H1 (cell line): ENCODE measurements at places on chromosomes 4 and X.

GRCh38 chr4:36328130-36328529 is 46.7 kb downstream of the DTHD1 start:
- DNase-seq = no peak

GRCh38 chr4:12409507-12410190 is 981.0 kb upstream of the HS3ST1 start:
- no peak for DNase-seq

DNA sequence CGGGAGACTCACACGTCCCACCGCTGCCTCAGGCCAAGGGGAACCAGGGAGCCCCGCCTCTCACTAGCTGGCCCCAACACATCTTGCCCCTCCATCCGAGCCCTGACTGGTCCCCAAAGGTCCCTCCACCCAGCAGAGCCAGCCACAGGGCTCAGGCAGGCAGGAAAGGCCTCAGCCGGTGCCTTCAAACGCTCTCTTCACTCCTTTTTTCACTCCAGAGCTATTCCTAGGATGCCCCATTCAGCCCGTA is 1.5 kb upstream of the ARHGAP4 start:
- no peak for DNase-seq

DNA sequence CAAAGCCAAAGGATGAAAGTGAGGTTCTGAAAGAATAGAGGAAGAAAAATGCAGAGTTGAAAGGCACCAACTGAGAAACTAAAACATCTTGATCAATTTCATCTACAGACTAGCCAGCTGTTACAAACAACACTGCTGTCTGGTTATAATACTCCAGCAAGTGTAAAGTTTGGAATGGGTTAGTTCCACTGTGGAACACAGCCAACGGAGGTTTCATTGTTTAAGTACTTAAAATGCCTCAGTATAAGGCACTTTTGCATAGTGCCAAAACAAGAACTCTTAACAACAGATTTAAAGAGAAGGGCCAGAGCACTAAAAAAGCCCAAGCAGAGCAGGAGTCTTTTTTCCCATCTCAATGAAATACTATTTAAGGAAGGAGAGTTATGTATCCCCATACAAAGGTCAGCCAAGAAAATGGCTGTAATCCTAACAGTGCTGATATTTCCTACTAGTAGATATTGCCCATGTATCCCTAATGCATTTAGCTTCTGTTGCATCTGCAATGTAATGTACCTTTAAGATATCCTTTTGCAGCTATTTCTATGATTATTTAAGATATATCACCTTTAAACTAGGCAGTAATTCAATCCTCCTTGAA is 16.5 kb downstream of the ACSL4 start:
- DNase-seq = no peak
